ENCODE measurements at places on chromosomes 12 and 14.
A peak's percentile ranks its signal among the peaks of the same experiment; 100 is the strongest.

GRCh38 chr12:101297661-101298060, 17.8 kb downstream of the UTP20 start:
- DNase-seq = no peak

- DNase-seq = no peak
These were observed 163.6 kb upstream of the TBX3 start for GRCh38 chr12:114847441-114848035.

GRCh38 chr12:101299931-101300330, 20.0 kb downstream of the UTP20 start:
- DNase-seq = no peak

DNA sequence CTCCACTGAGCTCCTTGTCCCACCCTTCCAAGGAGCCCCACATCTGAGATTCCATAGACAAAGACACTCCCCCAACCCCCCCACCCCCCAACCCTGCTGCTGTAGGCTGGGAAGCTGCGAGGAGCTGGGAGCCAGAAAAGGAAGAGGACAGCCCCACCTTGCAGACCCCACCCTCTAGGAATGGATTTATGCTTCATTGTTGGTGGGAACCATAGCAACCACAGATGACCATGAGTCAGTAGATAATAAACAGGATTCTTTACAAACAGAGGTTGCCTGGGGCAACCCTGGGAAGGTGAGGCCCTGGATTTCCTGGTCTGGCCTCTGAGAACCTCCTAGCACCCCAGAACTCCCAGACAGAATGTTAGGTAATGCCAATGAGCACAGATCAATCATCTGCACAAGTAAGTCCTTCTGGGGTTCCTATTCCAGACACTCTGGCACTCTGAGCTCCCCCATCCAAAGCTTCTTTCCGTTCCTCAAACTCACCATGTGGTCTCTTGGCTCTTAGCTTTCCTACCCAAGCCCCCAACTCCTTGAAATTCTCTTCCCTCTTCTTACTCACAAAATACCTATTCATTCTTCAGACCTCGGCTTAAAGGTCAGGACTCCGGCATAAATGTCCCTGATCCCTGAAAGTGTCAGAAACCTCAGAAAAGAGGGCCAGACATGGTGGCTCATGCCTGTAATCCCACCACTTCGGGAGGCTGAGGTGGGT, 15.2 kb upstream of the PLEKHG6 start:
- peak; percentile 86 for DNase-seq

DNA sequence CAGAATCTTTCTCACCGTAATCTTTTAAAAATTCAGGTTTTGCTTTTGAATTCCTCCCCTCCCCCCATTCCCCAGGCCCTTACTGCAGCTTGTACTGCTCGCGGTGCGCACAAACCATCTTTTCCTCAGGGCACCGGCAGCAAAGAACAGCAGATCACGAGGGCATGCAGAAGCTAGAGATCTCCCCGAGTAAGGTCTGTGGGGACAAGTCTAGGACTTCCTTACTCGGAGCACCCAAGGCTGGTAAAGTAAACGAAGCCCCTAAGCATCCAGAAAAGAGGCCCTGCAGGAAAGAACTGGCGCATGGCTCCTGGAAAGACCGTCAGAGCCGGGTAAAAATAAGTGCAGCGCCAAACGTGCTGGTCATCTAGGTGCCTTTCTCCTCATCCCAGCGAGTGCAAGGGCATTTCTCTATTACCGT, 727 bp downstream of the LDHB start:
- DNase-seq = no peak
